ENCODE measurements at places on chromosomes 1 and 21. TPM values are rescaled to one million over a fixed set of nuclear protein-coding genes. Genes with fewer than 3 reads are reported as not detected.

DNA sequence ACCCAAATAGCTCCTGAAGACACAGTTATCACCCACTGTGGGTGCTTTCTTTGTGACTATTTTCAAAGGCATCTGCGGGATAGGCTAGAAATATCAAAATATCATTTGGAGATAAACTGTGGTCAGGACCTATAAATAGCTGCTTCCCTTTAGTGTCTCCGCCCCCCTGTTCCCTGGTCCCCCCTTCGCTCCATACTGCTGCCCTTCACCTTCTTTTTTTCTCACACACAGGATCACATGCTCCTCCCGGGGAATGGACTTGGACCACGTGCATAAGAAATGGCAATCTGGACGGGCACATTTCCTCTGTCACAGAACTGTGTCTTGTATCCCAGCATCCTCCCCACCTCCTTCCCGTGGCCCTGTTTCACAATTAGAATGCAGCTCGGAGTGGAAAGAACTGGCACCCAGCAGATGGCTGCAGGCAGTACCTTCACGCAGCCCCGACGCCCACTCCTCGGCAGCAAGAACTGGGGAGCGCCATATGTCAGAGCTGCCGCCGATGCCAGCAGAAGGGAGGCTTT lies 68.8 kb upstream of the SSX2IP start:
- no peak for DNase-seq

DNA sequence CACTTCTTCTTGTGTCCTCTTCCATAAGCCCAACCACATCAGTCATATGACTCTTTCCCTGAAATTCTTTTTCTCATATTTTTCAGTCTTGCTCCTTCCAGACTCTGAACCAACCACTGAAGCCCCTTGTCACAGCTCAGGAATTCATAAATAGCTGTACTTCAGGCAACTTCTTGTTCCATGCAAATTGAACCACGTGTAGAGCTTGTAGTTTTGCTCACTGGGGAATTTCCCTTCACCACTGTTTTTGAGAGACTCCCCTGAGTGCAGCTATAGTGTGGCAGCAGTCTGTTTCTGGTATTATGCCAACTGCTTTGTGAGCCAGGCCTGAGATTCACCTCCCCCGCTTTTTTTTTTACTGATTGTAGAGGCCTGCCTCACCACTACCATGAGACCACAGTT lies 150.3 kb upstream of the SPAG17 start:
- DNase-seq: no peak

GRCh38 chr1:48773133-48773532 lies 3.6 kb downstream of the BEND5 start:
- no peak for DNase-seq

ASB17 gene
- polyA plus RNA-seq: not detected

GRCh38 chr1:64229307-64229706 lies 25.9 kb downstream of the UBE2U start:
- no peak for DNase-seq

THEM5 gene
- polyA plus RNA-seq: 1.2 TPM

GJA8 gene
- polyA plus RNA-seq: 0.46 TPM

- DNase-seq: no peak
Measured at GRCh38 chr1:55321942-55322341, 106.8 kb upstream of the USP24 start.

Data from renal pelvis (tissue), 12 donors.